Occipital lobe (tissue), 3 donors: ENCODE measurements at places on chromosomes 3 and 15. TPM values are rescaled to one million over a fixed set of nuclear protein-coding genes. Genes with fewer than 3 reads are reported as not detected.
A peak's percentile ranks its signal among the peaks of the same experiment; 100 is the strongest.

The CADM2 gene
- 96.5 TPM for total RNA-seq

The KBTBD13 gene
- total RNA-seq = not detected

- DNase-seq = no peak
Measured at GRCh38 chr3:193710286-193711165, 117.5 kb downstream of the OPA1 start.

DNA sequence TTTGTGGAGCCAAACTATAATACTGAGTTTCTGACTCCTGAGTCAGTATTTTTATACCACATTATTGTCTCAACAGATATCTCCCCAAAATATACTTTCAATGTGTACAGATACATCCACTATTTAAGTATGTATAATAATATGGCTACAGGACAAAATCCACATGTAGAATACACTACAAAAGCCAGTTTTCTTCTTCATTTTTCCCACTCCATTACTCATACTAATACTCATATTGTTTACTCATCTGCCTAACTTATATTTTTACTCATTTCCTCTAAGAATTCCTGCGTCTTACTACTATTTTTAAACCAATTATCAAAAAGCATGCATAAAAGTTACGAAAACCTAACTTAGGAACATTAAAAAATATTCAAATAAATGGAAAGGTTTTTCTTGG lies 440.8 kb downstream of the ZNF385D start:
- DNase-seq = no peak

DNA sequence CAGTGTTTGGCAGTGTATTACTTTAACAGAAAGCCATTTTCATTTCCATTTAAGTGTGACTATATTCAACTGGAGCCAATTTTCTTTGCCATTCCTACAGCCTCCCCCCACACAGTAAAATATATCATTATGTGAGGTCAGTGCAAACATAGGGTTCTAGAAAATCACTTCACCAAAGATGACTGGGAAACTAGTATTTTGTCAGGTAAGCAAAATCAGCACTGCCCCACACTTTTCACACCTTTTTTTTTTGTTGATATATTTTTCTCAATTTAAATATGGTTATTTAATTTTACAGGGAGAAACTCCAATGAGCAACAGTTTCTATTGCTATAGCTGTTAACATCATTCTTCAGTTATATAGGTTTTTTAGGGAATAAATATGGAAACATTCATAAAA lies 29.7 kb downstream of the MKRN2OS start:
- no peak for DNase-seq

DNA sequence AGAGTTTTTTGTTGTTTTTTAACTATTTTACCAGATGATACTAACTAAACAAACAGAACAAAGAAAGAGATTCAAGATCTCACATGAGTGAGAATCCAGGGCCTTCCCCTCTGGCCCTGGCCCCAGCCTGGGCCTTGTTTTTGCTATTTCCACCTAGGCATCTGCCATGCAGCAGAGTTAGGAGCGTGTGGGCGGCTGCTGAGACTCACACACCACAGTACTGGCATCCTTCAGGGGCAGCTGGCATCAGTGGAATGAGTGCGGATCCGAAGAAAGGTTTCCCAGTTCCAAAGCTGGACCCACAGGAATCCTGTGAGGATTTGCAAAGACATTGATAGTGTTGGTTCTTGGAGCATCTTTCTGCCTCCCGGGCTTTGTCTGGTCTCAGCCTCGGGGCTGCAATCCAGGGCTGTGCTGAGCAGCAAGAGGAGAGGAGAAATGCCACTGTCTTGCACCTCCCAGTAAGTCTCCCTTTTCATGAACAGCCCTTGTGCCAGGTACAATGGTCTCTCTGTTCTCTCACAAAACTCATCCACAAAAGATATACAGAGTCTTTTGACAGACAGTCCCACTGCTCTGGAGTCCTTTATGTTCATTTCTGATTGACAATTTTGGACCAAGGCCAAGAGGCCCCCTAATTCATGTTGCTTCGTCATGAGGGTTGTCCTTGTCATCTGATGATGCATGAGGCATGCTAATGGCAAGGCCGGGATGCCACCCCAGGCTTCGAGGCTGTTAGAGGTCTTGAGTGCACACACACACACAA lies 46.6 kb downstream of the APH1B start:
- DNase-seq = peak; percentile 48

- no peak for DNase-seq
Measured at GRCh38 chr3:56629451-56629850, 53.6 kb downstream of the TASOR start.

DNA sequence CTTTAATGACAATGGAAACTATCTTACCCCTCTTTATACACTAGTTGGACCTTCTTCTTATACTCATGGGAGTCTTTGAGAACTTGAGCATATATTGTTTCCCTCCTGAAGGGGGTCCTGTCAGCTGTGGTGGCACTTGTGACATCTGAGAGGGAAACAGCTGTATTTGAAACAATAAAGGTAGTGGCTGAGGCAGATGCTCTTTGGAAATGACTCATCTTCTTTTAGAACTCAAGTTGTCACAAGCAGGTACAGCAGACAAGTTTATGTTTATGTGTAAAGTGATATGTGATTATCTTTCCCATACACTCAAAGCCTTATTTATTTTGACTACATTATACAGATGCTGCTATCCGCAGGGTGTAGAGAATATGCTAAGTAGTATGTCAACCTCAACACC lies 220.0 kb upstream of the GRM7 start:
- DNase-seq = no peak

DNA sequence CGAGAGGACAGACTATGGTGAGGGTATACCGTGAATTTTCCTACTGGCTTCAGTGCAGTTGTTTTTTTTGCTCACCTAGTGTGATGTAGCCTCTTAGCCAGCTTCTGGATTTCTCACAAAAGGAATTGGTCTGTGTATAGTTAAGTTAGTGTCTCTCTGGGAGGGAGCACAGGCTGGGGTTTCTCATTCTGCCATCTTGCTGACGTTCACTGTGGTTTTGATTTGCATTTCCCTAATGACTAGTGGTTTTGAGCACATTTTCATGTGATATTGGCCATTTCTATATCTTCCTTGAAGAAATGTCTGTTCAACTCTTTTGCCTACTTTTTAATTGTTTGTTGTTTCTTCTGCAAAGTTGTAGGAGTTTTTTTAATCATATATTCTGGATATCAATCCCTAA lies 2.2 kb upstream of the CD86 start:
- DNase-seq = no peak
